ENCODE measurements at places on chromosomes 11 and 22.

DNA sequence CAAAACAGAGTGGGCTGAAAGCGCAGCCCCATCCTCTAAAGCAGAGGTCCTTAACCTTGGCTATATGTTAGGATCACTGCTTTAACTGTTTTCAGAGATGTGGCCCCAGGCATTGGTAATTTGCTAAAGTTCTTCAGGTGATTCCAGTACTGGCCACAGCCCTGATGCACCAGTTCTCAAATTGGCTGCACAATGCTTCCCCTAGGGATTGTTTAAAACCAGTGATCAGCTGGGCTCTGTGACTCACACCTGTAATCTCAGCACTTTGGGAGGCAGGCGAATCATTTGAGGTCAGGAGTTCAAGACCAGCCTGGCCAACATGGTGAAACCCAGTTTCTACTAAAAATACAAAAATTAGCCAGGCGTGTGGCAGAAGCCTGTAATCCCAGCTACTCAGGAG lies 8.4 kb upstream of the IRAG1 start:
- H3K4me3 ChIP-seq: no peak overlapping the region
- H3K27me3 ChIP-seq: no peaks in the 10 kb centered on the region

DNA sequence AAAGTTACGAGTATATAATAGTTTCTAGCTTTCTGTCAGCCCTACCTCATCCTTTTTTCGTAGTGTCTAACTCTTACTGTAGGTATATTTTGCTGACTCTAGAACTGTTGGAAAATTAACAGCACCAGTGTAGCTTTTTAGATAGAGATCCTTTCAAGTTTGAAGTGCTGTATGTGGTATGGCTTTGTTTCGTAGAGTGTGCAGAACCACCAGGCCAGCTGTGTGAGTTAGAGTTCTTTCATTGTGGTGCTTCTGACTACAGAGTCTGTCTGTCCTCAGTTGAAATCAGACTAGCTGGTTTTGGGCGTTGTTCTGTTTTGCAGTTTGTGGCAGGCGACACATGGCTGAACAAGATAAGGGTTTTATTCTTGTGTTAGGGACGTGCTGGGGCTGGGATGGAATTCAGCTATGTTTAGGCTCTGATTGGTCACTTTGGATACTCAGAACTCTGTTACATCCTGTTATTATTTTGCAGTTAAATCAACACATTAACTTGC lies 3.2 kb downstream of the ARHGEF12 start:
- H3K27me3 ChIP-seq: no peaks in the 10 kb centered on the region
- H3K36me3 ChIP-seq: no peaks in the 10 kb centered on the region
- DNase-seq: peak; percentile 51
- peaks cover 15% of the 10 kb centered on the region for H3K4me1 ChIP-seq

DNA sequence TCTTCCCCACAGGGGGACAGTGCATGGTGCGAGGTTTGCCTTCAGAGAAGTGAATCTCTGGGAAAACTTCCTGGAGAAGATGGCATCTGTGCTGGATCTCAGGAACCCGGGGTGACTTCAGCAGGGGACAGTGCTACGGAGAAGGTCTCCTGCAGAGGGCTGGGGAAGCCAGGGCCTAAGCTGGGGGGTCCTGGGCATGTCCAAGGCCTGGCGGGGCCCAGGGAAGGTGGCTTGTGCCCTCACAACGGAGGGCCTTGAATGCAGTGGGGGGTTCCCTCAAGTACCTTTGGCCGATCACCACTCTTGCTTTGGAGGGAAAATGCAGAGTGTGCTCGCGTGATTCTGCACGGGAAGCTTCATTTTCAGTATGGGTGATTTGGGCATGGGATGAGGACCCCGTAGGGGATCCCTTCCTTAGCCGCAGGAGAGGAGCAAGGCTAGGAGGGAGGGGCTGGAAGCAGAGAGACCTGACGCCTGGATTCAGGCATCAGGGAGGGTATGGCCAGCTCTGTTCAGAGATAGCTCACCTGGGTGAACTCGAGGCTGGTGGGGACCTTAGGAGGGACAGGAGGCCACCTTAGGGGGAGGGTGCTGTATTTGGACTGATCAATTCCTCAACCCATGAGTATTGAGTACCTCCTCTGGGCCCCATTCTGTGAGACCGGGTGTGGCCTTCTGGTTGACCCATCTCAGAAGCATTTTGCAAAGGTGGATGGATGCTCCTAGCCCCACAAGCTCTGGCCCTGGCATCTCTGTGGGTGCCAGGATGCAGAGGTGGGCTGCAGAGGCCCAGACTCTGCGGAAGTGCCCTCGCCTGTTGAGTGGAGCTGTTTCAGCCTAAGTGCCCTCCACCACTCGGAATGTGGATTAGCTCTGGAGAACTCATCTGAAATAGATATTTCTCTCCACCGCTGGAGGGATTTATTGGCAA lies 529.4 kb downstream of the TBC1D22A start:
- no peak for DNase-seq
- no peaks in the 10 kb centered on the region for H3K4me1 ChIP-seq
- H3K27ac ChIP-seq: no peak overlapping the region
- H3K27me3 ChIP-seq: no peaks in the 10 kb centered on the region
- H3K36me3 ChIP-seq: no peaks in the 10 kb centered on the region

DNA sequence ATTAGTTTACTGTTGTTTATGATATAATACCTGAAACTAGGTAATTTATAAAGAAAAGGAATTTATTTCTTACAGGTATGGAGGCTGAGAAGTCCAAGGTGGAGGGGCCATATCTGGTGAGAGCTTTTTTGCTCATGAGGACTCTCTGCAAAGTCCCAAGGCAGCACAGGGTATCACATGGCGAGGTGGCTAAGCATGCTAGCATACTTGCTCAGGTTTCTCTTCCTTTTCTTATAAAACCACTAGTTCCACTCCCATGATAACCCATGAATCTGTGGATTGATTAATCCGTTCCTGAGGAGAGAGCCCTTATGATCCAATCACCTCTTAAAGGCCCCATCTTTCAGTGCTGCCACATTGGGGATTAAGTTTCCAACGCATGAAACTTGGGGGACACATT lies 82.7 kb downstream of the PHF21A start:
- H3K27ac ChIP-seq: no peak overlapping the region
- peaks cover 5% of the 10 kb centered on the region for H3K36me3 ChIP-seq
- peaks cover 9% of the 10 kb centered on the region for H3K4me1 ChIP-seq
- DNase-seq: no peak
- H3K4me3 ChIP-seq: no peak overlapping the region
